Motor neuron (in vitro differentiated cells): ENCODE measurements at places on chromosomes 5 and 9. TPM values are rescaled to one million over a fixed set of nuclear protein-coding genes. Genes with fewer than 3 reads are reported as not detected.

GRCh38 chr5:159851053-159851452 lies 65.2 kb upstream of the ADRA1B start:
- ATAC-seq, result no peak

DNA sequence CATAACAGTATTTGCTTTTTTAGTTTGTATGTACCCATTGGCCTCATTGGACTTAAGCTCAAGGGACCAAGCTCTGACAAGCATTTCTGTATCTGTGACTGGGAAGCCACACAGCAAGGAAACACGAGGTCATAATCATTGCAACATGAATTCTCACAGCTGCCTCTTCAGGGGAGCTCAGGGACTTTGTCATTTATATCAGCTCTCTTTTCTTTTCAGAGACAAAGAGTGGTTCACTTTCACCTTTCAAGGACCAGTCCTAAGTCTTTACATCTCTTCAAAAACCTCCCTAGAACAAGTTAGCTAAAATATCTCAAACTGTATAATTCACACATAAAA lies 58.6 kb downstream of the ADAMTS12 start:
- ATAC-seq, result no peak

DNA sequence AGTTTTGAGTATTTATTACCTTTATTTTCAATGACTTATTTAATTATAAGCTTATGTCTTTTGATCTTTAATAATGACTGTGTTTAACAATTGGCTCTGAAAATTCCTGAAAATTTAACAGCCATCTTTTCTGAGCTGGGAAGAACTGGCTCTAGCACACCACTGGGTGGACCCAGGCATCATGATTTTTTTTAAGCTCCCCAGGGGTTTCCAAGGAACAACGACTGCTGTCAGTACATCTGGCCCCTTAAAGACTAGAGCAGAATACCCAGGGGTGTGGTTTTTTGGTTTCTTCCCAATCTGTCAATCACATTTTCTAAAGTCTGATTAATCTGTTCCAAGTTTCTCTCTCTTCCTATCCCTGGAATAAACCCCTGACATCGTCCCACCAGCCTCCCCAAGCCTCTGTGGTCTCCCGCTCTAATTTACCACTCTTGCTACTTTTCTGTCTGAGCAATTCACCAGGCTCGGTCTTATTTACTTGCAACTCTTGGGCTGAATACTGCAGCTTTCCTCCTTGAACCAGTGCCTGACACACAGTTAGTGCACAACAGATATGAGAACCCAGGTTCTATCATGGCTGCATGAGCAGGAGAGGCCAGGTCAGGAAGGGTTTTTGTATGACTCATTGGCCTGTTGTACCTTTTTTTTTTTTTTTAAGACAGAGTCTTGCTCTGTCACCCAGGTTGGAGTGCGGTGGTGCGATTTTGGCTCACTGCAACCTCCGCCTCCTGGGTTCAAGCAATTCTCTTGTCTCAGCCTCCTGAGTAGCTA lies 321.9 kb downstream of the ZSWIM6 start:
- no peak for ATAC-seq

- ATAC-seq, result no peak
Observed at GRCh38 chr5:146995878-146996277, 117.3 kb upstream of the PPP2R2B start.

DNA sequence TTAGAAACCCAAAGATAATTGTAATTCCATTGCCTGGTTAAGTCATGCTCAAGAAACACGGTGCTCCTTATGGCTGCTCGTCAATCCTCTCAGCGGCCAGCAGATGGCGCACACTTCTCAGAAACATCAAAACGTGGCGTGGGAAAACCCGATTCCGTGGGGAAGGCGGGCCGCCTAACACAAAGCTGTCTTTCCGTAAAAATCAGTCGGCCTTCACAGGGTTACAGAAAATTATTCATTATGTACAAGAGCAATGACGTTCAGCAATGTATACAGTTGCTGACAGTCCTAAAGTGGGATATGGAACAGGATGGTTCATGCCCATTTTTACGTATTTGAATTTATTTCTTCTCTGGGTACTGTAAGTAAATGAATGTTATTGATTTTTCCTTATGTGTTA lies 83.5 kb downstream of the PDE4D start:
- peak; percentile 84 for ATAC-seq

GRCh38 chr9:108816037-108816436 lies 39.7 kb downstream of the ACTL7B start:
- ATAC-seq, result no peak

- ATAC-seq, result no peak
Observed at GRCh38 chr9:20357037-20357432, 265.3 kb downstream of the MLLT3 start.

- no peak for ATAC-seq
Observed at GRCh38 chr5:131983244-131983771, 28.1 kb downstream of the ACSL6 start.

- ATAC-seq, result no peak
Observed at GRCh38 chr5:136016945-136017530, 11.8 kb upstream of the TGFBI start.

GRCh38 chr5:13659391-13659790 lies 285.1 kb downstream of the DNAH5 start:
- ATAC-seq, result no peak

GRCh38 chr5:149485655-149486615 lies 65.3 kb downstream of the CSNK1A1 start:
- peak; percentile 81 for ATAC-seq

- ATAC-seq, result no peak
Observed at GRCh38 chr5:161548487-161549094, 2.1 kb upstream of the GABRB2 start.

GRCh38 chr9:75775166-75775565 lies 115.3 kb upstream of the PCSK5 start:
- ATAC-seq, result peak; percentile 51

DNA sequence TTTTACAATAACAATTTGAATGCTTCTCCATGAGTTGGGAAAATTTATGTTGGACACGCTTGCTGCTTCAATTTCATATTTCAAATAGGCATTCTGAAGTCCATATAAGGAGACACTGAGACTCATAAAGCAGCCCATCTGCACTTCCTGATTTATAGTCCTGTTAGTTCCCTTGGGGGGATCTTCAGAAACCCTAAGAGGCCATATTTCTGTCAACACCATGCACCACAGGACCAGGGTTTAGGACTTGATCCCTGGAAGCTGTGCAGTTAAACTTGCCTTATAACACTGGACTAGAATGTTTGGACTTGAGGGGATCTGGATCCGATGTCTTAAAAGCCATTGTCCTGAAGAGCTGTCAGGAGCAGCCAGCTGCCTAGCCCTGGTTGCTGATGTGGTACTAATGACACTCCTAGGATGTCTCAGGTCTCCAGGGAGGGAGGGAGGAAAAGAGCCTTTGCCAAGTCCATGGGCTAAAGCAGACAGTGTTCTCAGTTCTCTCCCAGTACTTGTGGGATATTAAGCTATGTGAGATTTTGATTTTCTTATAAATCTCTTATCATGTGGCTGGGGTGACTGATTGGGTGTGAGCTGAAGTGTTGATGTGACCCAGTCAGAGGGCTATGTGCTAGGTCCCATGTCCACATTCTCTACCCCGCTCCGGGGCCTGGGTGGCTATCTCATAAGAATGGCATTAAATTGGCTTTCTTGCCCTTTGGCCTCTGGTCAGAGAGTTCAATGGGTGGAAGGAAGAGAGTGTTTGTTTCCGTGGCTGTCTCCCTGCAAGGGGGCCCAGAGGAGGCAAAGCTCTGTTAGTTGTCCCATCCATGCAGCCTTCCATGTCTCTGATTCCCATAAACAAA lies 399.8 kb downstream of the OSTF1 start:
- ATAC-seq, result peak; percentile 78

DNA sequence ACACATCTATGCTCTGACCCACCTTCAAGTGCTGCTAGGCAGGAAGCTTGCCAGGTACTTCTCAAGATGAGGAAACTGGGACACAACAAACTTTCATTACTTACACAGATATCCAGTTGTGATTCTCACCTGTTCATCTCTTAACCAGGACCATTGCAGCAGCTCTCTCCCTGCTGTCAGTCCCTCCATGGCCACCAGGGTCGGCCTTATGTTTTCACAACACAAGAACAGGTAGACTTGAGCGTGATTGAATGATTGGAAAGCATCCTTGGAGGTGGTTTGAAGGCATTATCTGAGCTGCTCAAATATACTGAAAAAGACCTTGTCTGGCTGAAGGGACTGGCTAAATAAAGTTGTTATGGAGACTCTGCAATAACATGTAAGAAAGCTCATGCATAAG lies 94.4 kb downstream of the MTREX start:
- no peak for ATAC-seq

- no peak for ATAC-seq
Observed at GRCh38 chr9:98997604-98998003, 53.9 kb downstream of the COL15A1 start.

GRCh38 chr5:154236536-154237375 lies 46.2 kb downstream of the GALNT10 start:
- peak; percentile 45 for ATAC-seq

DNA sequence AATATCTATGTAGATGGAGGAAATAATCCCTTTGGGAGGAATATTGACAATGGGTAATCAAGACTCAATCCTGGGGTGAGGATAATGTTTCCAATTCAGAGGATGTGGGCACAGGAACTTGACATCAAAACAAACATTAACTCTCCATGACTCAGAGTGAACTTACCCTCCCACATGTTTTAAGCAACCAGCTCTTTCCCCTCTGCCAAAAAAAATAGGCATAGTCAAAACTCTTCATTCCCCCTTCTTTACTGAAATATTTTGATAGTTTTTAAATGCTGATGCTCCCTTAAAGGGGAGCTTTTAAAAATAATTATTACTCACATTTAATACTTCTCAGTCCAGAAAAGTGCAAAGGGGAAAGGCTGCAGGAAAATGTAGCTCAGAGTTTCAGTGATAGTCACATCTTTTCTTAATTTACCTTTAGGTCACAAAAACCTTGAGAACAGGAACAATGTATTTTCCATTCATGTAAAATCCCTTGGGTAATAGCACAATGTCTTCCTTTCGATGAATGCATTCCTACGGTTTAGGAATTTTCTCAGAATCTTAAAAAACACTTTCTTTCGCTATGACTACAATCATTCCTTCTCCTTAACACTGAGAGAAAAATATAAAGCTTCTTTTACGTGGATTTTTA lies 298.4 kb upstream of the GRAMD2B start:
- no peak for ATAC-seq

DNA sequence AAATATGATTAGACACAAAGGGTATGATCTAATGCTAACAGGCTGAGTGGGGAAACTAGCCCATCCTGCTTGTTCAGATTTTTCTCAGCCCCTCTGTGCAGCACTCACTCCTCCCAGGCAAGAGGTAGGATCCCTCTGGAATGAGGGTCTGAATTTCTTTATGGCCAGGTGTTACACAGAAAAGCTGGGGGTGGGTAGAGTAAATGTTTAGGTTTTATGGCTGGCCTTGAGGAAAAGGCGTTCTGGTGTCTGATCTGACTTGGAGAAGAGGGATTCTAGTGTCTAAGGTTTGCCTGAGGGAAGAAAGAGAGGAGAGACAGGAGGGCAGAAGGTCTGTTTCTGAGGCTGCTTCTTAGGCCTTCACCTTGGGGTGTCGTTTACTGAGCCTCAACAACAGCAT lies 97.3 kb downstream of the MUSK start:
- ATAC-seq, result no peak

DNA sequence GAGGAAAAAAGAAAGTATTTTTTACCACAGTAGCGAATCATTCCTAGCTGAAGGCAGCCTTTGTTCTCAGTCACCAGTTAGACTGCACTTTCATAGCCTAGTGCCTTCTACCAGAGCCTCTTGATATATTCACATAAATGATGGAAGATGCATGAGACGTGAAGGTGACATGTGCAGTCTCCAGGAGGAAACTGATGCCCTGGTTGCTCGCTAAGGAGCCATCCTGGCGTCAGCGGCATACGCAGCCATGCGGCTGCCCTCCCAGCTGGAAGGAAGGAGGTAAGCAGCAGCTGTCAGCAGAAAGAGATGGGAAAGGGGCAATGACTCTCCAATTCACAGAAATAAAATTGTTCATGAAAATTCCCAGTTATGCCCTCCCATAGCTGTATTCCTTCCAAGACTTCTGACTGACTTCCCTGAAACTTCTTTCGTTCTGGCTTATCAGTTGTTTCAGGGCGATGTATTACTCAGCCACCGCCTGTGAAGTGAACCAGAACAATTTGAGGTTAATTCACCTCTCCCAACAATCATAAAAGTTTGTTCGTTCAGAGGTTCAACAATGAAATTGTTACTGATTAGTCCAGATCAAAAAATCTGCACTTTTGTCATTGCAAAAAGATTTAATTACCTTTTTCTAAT lies 331.2 kb downstream of the NR2F1-AS1 start:
- peak; percentile 69 for ATAC-seq

DNA sequence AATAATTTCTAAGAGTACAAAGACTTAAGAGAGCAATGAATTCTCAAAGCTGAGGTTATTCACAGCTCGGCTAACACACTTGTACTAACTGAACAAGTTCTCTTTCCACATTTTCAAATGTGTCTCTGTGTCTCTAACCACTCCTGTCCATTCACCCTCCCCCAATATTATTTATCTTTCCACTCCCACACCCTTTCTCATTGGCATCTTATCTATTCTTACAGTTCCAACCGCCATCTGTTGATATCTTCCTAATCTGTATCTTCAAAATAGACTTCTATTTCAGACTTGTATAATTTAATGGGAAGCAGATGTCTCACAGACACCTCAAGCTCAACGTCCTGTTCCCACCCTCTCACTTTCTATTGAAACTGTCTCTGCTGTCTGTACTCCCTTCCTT lies 205.9 kb downstream of the ANXA1 start:
- ATAC-seq, result no peak

- ATAC-seq, result no peak
Observed at GRCh38 chr5:83219495-83219894, 142.1 kb downstream of the XRCC4 start.

DNA sequence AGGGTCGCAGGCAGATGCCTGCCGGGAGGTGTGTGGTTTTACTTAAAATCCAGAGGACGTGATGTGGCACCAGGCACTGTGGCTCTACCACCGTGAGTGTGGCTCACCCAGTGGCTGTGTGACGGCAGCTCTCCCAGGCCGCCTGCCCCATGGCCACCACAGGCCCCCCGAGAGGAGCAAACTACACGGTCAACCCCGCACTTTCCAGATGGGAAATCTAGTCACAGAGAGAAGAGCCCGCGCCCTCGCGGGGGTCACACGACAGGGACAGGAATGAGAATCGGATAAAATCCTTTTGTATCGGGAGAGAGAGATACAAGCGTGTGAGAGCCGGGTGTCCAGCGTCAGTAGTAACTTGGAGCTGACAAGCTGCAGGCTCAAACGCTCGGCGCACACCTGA lies 24.4 kb downstream of the TERT start:
- ATAC-seq, result no peak

C1QTNF3 gene
- total RNA-seq, result 19.0 and 20.1 TPM in 2 replicates

ARHGEF39 gene
- total RNA-seq, result 5.9 and 8.1 TPM in 2 replicates

HTR1A gene
- total RNA-seq, result 0.11 and 0.25 TPM in 2 replicates

PCDHA1 gene
- total RNA-seq, result 1.7 and 1.9 TPM in 2 replicates

QRFP gene
- total RNA-seq, result 2.4 and 3.0 TPM in 2 replicates

ARL14EPL gene
- total RNA-seq, result not detected in 2 replicates

CNOT8 gene
- total RNA-seq, result 60.2 and 61.5 TPM in 2 replicates

CLIC3 gene
- total RNA-seq, result 0.29 and 0.32 TPM in 2 replicates

PTPRD gene
- 109 and 141 TPM in 2 replicates for total RNA-seq

C5orf58 gene
- total RNA-seq, result 0.15 TPM in 1 of 2 replicates, not detected in the other

KIF12 gene
- 0.96 and 1.5 TPM in 2 replicates for total RNA-seq

SH3TC2 gene
- 51.4 and 51.6 TPM in 2 replicates for total RNA-seq

DMXL1 gene
- total RNA-seq, result 33.9 and 49.4 TPM in 2 replicates

SPATA6L gene
- 0.63 and 1.0 TPM in 2 replicates for total RNA-seq

PCDHGA7 gene
- total RNA-seq, result 0.33 and 0.36 TPM in 2 replicates

GRXCR2 gene
- total RNA-seq, result not detected in 2 replicates
